Activated T-cell treated with anti-CD3 and anti-CD28 coated beads for 48 hours (primary cell): ENCODE measurements at places on chromosomes 7 and 10.
A peak's percentile ranks its signal among the peaks of the same experiment; 100 is the strongest.

- DNase-seq: peak; percentile 86
Observed at GRCh38 chr7:100965723-100966541, 3.4 kb upstream of the MUC12 start.

GRCh38 chr7:88169717-88170320 lies 50.0 kb downstream of the SRI start:
- no peak for DNase-seq

- DNase-seq: no peak
Observed at GRCh38 chr10:970311-971149, 17.7 kb upstream of the GTPBP4 start.

- DNase-seq: no peak
Observed at GRCh38 chr10:11760861-11761260, 18.7 kb downstream of the ECHDC3 start.

DNA sequence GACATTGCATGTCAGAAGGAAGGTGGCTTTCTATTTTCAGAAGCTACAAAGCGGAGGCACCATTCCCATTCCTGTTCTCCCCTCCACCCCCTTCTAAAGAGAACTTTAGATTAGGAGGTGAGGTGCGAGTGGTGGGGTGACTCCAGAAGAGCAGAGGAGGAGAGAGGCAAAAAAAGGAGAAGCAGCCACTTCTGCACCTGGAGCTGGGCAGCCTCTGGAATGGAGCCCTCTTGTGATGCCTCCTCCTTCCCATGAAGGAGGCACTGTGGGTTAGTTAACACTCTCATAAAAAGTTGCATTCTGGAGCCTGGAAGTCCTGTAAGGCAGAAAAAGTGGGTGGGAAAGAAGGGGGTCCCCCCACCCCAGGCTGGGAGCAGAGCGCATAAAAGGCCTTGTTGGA lies 4.8 kb downstream of the PTF1A start:
- no peak for DNase-seq

GRCh38 chr10:5812283-5813090 lies 747 bp downstream of the GDI2 start:
- DNase-seq: peak; percentile 43

DNA sequence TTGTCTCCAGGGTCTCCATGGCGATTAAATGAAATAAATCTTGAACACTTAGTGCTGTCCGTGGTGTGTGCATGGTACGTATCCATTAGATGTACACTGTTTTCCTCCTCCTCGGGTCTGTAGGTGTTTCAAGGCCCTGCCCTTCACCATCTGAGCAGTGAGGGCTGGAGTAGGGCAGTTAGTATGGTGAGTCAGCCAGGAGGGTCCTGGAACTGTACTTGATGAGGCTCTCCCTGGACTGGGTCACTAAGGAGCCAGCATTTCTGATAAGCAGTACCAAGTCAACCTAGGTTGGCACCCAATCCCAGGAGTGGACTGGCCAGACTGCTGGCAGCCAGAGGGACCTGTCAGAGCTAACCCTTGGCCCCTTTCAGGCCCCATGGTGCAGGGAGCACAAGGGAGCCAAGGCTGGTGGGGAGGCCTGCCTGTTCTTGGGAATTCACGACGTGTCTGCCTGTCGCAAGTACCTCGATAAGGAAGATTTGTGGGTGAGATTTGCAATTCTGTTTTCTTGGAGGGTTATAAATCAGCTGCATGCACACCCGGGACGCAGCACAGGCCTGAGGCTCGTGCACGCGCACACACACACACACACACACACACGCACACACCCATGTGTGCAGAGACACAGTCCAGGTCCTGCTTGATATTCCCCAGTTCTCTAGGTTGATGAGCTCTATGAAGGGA lies 114.2 kb downstream of the ZMIZ1 start:
- DNase-seq: no peak

GRCh38 chr10:103188853-103189252 lies 4.2 kb downstream of the NT5C2 start:
- no peak for DNase-seq

DNA sequence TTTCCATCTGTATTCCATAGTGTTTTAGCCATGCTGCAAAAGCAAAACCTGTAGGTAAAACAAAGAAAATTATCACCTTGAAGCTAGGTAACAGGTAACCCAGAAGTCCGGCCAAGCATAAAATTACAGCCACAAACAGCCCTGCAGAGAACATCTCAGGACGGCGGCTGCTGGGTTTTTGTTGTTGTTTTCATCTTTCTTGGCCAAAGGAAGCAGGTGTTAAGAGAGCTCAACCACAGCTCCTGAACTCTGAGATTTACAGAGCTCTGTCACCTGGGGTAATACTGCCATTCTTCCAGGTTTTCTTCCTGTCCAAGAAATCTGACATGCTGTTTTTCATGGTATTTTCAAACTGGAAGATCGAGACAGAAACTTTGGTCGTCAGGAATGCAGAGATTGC lies 847 bp upstream of the SCIN start:
- no peak for DNase-seq

DNA sequence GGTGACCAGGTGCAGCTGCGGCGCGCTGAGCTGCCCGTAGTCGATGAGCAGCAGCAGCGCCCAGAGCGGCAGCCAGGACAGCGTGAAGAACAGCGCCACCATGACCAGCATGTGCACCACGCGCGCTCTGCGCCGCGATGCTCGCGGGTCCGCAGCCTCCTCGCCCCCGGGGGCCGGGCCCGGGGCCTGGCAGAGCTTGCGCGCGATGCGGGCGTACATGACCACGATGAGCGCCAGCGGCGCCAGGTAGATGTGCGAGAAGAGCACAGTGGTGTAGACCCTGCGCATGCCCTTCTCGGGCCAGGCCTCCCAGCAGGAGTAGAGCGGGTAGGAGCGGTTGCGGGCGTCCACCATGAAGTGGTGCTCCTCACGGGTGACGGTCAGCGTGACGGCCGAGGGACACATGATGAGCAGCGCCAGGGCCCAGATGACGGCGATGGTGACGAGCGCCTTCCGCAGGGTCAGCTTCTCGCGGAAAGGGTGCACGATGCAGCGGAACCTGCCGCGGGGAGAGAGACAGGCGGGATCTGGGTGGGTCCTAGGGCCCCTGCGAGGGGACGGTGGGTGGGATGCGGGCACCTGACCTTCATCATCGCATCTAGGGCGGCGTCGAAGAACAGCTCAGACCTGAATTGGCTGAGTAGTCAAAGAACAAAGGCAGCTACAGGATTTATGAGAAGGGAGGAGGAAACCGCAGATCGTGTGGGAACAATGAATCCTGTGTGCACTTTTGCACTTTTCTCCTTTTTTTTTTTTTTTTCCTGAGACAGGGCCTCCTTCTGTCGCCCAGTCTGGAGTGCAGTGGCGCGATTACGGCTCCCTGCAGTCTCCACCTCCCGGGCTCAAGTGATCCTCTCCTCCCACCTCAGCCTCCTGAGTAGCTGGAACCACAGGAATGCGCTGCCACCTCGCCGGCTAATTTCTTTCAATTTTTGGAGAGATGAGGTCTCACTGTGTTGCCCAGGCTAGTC lies 22.4 kb upstream of the PPA1 start:
- DNase-seq: no peak

- no peak for DNase-seq
Observed at GRCh38 chr10:122171302-122172075, 99.6 kb upstream of the BTBD16 start.

DNA sequence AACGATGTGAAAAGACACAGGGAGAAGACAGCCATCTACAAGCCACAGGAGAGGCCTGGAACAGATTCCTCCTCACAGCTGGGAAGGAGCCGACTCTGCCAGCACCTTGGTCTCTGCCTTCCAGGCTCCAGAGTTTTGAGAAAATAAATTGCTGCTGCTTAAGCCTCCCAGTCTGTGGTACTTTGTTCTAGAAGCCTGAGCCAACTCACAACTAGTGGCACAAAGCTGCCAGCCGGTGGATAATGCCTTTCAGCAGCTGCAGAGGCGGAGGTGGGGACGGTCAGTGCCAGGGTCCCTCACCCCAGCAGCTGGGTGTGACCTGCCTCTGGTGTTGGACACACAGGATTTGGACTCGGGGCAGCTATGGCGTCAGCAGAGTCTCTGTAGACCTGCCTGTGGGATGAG lies 255.4 kb upstream of the PITRM1 start:
- no peak for DNase-seq

DNA sequence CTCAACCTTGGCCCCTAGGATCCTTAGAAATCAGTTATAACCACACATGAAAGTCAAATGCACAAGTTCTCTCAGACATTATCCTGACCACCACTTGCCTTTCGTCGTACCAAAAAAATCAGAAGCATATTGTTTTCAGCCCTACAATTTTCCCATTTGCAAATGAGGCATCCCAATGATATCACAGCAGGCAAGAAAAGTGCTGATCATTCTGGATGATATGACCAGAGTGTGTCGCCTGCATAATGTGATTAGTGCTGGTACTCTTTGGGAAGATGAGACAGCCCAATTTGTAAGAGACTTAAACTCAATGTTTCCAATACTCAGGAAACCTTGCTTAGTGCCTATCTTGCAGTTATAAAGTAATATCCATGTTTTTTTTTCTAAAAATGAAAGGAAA lies 168.0 kb downstream of the SORCS1 start:
- DNase-seq: no peak

- no peak for DNase-seq
Observed at GRCh38 chr10:132450466-132450824, 53.4 kb downstream of the PWWP2B start.

- DNase-seq: no peak
Observed at GRCh38 chr7:100061518-100062193, 12.1 kb downstream of the ZSCAN21 start.

DNA sequence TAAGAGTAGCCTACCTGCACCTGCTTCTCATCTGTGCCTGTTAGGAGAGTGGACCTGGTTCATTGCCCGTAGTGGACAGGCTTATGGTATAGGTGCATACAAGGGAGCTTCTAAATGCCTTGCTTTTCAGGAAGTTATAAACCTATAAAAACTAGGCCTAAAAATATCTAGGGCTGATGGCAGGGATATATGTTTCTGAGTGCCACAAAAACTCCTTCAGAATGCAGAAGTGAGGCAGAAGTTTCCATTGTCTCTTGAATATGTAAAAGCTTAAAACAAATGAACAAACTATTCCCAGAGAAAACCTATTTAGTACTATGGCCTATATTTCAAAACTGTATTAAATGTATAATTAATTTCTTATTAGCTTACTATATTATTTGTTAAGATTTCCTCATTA lies 91.8 kb downstream of the RNLS start:
- DNase-seq: no peak

DNA sequence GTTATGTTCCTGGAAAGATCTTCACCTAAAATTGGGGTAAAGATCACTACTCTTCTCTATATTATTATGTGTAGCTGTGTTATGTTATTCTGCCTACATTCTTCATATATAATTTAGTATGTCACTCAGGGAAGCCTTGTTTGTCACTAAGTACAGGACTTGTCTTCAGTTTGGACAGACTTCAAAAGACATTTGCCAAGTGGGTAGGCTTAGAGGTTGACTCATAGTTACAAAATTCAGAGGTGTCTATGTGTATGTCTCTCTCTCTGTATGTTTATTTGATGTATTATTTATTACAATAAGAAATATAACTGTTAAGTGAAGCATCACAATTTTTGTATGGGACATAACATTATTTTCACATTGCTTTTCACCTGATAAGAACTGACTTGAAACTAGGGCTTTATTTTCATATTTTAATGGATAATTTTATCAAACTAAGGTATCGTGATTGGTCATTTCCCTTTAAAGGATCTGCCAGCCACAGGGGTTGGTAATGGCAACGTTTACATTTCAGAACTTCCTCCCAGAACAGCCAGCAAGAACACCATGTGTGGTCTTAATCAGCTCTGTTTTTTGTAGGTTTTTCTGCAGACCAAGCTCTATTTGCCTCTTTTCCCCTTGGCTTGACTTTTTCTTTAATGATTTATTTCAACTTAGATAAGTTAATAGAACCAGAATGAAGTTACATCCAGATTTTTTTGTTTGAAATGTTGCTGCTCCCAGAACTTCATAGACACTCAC lies 262.1 kb upstream of the CACNA2D1 start:
- no peak for DNase-seq

- DNase-seq: no peak
Observed at GRCh38 chr10:475709-476454, 213.6 kb downstream of the DIP2C start.

DNA sequence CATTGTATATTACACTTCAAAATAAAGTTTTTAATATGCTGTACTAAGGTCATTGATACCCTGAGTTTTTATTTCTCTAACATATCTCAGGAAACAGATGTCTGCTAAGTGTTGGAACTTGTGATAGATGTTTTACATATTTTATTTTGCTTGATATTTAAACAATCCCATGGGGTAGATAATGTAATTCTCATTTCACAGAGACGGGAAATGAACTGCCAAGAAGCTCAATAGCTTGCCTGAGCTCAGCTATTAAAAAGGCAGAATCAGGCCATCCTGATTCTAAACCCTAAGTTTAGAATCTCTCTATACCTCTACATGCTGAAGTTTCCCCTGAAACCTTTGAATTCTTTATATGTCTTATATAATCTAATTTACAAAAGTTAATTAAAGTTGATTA lies 126.3 kb downstream of the LRRC18 start:
- no peak for DNase-seq

GRCh38 chr10:86263209-86263608 lies 103.4 kb downstream of the GRID1 start:
- DNase-seq: no peak

- no peak for DNase-seq
Observed at GRCh38 chr10:96641396-96642295, 54.8 kb upstream of the TM9SF3 start.

GRCh38 chr10:35743851-35744250 lies 101.8 kb upstream of the FZD8 start:
- DNase-seq: no peak

- DNase-seq: no peak
Observed at GRCh38 chr10:63717027-63717715, 196.0 kb downstream of the REEP3 start.

DNA sequence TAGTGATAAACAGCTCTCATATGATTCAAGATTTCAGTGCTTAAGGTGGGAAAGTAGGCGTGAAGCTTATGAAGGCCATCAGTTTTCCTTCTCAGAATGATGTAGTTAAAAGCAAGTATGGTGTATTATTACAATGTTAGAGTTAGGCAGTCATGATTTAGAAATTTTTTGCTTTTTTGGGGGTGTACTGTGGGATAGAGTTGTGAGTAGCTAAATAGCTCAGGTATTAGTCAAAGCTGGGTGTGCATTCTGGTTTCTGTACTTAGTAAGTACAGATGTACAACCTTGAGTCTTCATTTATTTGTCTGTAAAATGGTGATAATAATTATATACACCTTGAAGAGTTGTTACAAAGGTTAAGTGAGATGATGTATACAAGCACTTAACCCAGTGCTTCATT lies 52.2 kb downstream of the R3HCC1L start:
- DNase-seq: no peak

- DNase-seq: no peak
Observed at GRCh38 chr7:141439776-141440175, 111.4 kb upstream of the AGK start.
